ENCODE measurements at places on chromosomes 3 and 15.

GRCh38 chr3:85681906-85682305 is 723.1 kb downstream of the CADM2 start:
- DNase-seq = no peak

- DNase-seq = no peak
Observed at GRCh38 chr15:44620081-44620480, 43.4 kb downstream of the SPG11 start.

- no peak for DNase-seq
Observed at GRCh38 chr3:123521179-123521969, 63.5 kb downstream of the HACD2 start.

GRCh38 chr3:5122741-5123706 is 932 bp downstream of the ARL8B start:
- no peak for DNase-seq

GRCh38 chr3:154180836-154181691 is 59.9 kb downstream of the ARHGEF26 start:
- no peak for DNase-seq

GRCh38 chr3:84978843-84979242 is 20.1 kb downstream of the CADM2 start:
- no peak for DNase-seq

GRCh38 chr3:156723182-156723619 is 48.8 kb downstream of the TIPARP start:
- DNase-seq = peak; percentile 10

GRCh38 chr3:10437272-10437994 is 68.0 kb downstream of the ATP2B2 start:
- DNase-seq = no peak

DNA sequence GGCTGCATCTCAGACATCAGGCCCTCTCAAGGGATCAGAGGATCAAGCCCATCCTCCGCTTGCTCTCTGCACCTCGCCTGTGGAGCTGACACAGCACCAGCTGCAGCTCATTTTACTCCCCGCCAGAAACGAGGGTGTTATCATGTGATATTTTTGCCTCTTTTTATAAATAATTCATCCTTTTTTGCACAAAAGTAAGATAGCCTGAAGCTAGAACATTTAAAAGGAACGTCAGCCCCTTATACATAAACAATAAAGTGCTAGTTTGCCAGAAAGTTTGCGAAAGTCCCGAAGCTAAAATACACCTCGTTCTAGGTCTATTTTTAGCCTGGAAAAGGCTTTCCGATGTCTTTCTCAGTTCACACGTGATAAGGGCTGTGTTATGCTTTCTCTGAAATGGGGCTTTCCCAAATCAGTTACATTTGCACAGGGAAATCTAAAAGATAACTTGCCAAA is 9.6 kb upstream of the FAM174B start:
- DNase-seq = no peak

DNA sequence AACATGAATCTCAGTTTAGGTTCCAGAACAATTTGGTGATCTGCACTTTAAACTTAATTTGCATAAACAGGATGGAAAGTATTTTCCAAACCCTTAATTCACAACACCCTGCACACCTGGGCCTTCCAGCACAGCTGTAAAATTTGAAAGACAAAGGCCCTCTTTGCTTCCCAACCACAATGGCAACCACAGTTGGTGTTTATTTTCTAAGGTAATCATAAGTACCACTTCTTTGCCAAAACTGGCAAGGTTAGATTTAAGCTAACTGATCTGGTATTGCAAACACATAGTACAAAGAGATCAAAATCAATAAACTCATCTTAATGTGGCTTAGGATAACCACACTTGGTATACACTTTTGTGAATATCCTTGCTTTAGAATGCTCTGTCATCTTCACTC is 4.1 kb downstream of the LRIG1 start:
- no peak for DNase-seq

- DNase-seq = no peak
Observed at GRCh38 chr3:111541391-111541790, 606 bp upstream of the CD96 start.

GRCh38 chr3:177110895-177111294 is 86.4 kb downstream of the TBL1XR1 start:
- DNase-seq = no peak

DNA sequence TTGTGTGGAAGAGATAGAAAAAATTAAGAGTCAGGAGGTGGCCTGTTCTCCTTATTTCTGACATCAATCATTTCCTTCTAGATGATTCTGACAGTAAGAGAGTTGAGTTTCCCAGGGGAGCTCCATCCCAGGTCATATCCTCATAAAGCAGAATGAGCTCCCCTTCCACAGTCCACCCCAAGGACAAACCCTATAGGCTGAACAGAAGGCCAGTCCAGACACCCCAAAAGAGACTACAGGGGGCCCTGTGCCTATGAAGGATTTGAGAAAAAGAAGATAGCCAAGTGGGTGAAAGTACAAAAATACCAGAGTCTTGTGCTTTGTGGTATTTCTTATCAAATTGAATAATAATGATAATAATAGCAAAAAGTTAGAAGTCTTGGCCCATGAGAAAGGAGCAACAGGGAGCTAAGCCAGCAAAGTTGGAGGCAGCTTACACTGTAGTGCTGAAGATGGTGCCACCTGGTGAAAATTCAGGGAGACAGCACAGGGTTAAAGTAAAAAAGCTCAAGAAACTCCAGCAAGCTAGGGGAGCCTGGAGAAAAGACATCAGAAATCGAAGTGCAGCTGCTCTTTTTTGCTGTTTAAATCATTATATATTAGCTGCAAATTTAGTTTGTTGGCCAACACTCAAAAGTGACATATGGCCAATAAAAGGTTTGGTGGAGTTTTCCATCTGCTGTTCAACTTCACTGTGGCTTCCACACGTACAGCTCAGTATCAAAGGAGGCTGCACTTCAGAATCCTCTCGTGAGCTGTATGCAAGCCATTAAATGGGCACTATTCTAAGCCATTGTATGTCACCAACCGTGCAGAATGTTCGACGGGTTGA is 35.8 kb upstream of the SLC24A5 start:
- DNase-seq = no peak

DNA sequence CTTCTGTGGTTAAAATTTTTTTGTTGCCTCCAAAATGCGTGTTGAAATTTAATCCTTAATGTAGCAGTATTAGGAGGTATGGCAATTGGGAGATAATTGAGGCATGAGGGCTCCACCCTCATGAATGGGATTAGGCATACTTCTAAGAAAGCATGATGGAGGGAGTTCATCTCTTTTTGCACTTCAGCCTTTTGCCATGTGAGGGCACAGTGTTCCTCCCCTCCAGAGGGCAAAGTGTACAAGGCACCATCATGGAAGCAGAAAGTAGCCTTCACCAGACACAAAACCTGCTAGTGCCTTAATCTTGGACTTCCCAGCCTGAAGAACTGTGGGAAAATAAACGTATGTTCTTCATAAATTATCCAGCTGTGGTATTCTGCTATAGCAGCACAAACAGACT is 429.5 kb downstream of the ZIC1 start:
- DNase-seq = no peak

DNA sequence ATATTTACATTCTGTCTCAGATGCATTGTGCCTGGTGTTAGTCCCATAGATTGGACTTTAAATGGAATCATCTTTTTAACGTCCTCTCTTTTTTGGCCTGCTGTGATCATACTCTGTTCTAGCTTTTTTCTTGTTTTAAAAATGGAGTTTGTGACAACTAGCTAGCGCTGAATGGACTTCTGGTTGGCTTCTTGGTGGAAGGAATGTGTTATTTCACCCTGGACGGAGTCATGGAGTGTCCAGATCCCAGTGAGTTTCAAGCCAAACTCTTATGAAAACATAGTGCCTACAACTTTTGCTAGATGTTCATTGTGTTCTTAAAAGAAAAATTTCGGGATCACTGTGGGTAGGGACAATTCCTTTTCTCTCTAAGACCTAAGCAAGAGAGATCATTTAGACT is 192.6 kb downstream of the TCF12 start:
- DNase-seq = no peak

DNA sequence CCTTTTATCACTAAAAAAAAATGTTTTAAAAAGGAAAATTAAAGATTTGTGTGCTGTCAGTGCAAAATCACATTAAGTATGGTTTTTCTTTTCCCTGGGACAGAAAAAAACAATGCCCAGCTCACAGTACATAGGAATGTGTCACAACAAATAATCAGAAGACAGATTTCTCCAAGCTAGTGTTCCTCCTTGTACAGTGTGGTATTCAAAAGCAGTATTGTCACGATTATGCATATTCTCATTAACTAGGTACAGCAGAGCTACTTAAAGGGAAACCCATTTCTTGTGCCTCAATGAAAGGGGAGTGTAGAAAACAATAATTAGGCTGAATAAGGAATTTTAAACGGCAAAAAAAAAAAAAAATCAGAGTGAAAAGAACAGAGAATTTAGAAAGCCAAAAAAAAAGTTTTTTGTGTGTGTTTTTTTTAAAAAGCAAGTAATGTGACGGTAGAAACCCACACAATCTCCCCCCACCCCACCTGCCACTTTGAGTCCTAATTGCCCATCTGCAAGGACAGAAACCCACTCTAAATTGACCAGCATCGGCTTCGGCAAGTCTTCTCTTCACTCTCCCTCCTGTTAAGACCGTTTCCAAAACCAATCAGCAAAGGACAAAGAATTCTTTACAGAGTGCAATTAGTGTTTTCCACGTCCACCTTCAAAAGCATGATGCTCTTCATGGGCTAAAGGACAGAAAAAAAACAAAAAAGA is 41.0 kb downstream of the EIF4E3 start:
- DNase-seq = no peak

- no peak for DNase-seq
Observed at GRCh38 chr3:105157766-105158085, 209.0 kb upstream of the ALCAM start.

GRCh38 chr15:33737687-33738601 is 230.4 kb upstream of the CHRM5 start:
- no peak for DNase-seq

DNA sequence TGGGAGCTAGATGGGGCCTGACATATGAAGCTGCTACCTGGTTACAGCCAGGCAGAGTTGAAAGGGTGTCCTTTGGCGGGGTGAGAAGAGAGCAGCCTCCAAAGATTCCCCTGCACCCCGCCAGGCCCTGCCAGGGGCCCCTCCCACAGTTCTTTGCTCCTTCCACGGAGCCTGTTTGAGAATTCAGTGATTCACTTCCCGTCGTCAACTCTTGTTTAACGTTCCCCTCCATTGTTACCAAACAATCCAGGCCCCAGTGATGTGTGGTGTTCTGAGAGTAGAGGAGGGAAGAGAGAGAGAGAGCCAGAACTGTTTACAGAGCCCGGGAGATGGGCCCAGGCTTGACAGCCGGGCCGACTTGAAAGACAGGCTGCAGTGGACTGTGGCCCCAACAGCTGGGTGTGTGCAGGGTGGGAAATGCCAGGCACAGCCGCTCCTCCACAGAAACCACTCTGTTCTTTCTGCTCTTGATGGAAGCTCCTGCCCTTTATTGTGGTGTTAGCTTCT is 81.5 kb downstream of the SMAD3 start:
- DNase-seq = no peak

DNA sequence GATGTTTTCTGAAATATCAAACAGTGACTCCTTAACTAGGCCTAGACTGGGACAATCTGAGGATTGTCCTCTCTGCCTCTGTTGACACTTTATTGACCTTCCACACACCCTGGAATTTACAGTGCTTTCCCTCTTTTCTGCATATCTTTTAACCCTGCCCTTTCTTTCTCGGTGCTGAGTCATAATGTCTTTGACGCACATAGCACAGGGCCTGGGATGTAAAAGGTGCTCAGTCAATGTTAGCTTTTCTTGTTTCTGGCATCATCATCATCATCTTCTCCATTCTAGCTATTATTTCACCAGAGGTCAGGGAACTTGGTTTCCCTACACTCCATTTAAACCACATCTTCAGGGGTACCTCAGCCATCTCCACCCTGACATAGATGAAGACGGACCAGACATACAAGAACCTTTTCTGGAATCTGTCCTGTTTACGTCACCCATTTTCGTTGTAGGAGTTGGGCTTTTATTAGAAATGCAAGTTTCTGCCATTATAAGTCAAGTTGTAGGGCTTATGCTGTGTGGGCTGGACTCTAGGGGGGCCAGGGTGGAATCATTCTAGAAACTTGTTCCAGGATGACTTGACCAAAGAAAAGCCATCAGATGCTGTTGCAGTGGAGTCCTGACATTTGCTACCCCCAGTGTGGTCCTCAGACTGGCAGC is 46.6 kb downstream of the ZBTB38 start:
- DNase-seq = no peak

- DNase-seq = no peak
Observed at GRCh38 chr3:194161131-194162045, 25.4 kb downstream of the HES1 start.

DNA sequence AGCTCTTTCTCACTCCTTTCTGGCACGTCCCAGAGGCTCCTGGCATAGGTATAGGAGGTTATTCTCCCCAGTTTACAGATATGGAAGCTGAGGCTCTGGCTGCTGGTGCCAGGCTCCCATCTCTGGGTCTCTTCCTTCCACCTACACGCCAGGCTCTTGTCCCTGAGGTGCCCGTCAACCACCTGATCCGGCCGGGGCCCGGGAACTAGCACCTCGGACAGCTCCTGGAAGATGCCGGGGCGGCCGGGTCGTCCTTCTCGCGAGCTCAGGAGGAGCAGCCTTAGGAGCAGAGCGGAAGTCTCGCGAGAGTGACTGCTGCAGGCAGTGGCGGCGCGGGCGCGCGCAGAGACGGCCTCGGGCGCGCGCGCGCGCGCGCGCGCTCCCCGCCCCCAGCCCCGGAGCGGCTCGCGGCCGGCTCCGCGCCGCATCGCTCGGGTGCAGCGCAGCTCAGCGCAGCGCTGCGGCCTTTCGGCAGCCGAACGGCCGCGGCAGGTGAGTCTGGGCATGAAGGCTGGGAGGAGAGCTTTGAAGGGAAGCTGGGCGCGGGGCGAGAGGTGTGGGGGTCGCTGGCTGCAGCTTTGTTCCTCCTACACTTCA is at the start of gene SCAMP5:
Gene SCAMP5 (plus strand): TSS at position 382 of the 597 bp plus-strand sequence. CDS start 16,277 bp downstream, outside the sequence.
- peak; percentile 89 for DNase-seq

- no peak for DNase-seq
Observed at GRCh38 chr15:67130673-67131601, 65.5 kb downstream of the SMAD3 start.

DNA sequence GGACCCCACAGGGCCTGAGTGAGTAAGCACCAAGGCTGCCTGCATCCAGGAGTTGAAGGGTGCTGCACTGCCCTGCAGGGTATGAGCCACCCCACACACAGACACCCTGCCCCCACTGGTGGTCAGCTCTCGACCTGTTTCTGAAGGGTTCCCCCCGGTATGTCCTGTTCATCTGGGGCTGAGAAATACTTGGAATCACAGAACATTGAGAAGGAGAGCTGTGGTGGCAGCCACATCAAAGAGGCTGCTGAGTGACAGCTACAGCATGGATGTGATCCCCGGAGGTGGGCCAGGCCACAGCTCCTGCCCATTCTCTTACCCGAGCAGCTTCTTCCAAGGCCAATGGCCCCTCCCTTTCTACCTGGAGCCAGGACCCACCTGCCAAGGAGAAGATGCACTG is 66.4 kb upstream of the PLXNA1 start:
- no peak for DNase-seq

DNA sequence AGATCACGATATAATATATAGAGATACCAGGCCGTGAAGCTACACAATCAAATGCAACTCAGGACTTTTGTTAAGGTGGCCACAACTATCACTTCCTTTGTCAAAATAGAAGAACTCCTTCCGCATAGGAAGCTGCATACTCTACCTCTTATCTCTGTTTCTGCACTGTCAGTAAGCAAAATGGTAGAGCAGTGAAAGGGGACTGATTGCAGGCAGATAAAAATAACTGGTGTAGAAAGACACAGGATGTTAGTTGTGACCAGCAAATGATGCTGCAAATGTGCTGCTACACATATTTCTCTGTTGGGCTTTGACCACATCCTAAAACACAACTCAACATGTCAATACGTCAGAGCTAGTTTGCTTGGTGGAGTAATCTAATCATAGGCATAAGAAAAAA is 16.3 kb upstream of the TRAT1 start:
- DNase-seq = no peak

- no peak for DNase-seq
Observed at GRCh38 chr15:60774829-60775463, 296.0 kb upstream of the ICE2 start.

All from heart right ventricle (tissue), 16 donors.